T-helper 1 cell treated with Interleukin-12 subunit alpha and Interleukin-12 subunit beta and Interleukin-4 antibody, amounts not matched to agents 30 ng/mL and 1 ng/mL, for 36 hours (primary cell): ENCODE measurements at places on chromosomes 6 and 20. TPM values are rescaled to one million over a fixed set of nuclear protein-coding genes. Genes with fewer than 3 reads are reported as not detected.

The EEF1A2 gene
- total RNA-seq: 1.2 and 1.6 TPM in 2 replicates

The XRN2 gene
- 77.0 and 77.4 TPM in 2 replicates for total RNA-seq

The TRERF1 gene
- 48.9 and 49.1 TPM in 2 replicates for total RNA-seq

The SEMG1 gene
- total RNA-seq: not detected in 2 replicates

The LAMA2 gene
- 0.25 and 0.93 TPM in 2 replicates for total RNA-seq

The GABRR1 gene
- total RNA-seq: not detected in 2 replicates

The PNPLA1 gene
- total RNA-seq: not detected in 2 replicates

The FAM83B gene
- total RNA-seq: not detected in 2 replicates

The SAMD10 gene
- 44.0 and 45.4 TPM in 2 replicates for total RNA-seq

The CST3 gene
- total RNA-seq: 0.59 and 0.83 TPM in 2 replicates

The SRSF12 gene
- not detected in 2 replicates for total RNA-seq

The PNLDC1 gene
- 0.59 and 0.74 TPM in 2 replicates for total RNA-seq

The KCNG1 gene
- total RNA-seq: 0.10 TPM in 1 of 2 replicates, not detected in the other
